Dorsolateral prefrontal cortex (tissue), 122 donors: ENCODE measurements at places on chromosomes 11 and 22. TPM values are rescaled to one million over a fixed set of nuclear protein-coding genes. Genes with fewer than 3 reads are reported as not detected.

- DNase-seq = no peak
Observed at GRCh38 chr11:107564877-107565218, 687 bp downstream of the ALKBH8 start.

DNA sequence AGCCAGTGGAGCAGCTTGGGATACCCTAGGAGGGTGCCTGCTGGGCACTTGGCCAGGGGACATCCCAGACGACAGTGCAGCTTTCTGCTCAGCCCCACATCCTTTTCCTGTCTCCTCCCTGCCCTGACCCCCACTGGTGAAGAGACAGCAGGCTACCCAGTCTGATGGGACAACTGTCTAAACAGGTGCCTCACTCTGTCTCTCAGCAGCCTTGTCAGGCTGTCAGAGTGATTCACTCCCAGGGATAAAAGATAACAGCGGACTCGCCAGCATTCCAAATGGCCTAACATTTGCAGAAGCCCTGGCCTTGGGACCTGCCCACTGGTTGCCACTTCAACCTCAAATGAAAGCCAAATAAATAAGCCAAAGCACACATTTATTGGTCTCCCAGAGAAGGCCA is 318.6 kb upstream of the PLET1 start:
- DNase-seq = no peak

DNA sequence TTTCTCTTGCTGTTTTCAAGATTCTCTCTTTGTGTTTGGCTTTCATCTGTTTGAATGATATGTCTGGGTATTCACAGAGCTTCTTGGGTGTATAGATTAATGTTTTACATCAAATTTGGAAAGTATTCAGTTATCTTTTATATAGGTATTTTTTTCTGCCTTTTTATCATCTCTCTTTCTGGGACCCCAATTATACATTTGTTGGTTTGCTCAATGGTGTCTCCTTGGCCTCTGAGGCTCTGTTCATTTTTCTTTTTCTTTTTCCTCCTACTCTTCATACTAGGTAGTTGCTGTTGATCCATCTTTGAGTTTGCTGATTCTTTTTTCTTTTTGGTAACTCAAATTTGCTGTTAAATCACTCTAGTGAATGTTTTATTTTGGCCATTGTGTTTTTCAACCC is 14.3 kb downstream of the PLAAT5 start:
- DNase-seq = no peak

DNA sequence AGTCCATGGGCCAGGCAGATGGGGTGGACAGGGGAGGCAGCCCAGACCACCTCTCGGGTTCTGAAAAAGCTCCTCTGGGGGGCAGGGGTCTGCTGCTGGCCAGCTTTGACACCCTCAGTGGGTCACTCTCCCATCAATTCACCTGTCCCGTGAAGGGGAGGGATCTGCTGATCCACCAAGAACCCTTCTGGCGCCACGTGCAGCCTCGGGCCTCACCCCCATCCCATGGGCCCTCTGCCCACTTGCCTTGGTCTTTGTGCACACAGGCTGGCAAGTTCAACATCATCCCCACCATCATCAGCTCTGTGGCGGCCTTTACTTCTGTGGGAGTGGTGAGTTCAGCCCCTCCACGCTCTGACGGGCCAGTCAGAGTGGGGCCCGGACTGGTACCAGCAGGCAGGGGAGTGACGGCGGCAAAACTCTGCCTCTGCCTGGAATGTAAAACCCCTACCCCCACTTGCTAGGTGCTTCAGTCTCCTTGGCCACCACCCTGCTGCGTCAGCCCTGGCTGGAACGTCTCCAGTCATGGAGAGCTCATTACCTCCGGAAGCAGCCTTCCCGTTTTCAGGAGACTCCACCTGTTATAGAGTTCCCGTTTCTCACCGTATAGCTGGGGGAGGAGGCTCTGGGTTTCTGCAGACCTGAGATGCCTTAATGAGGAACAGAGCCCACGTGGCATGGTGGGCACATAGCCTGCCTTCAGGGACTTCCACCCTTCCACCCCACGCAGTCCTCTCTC is 12.7 kb downstream of the PRG3 start:
- no peak for DNase-seq

DNA sequence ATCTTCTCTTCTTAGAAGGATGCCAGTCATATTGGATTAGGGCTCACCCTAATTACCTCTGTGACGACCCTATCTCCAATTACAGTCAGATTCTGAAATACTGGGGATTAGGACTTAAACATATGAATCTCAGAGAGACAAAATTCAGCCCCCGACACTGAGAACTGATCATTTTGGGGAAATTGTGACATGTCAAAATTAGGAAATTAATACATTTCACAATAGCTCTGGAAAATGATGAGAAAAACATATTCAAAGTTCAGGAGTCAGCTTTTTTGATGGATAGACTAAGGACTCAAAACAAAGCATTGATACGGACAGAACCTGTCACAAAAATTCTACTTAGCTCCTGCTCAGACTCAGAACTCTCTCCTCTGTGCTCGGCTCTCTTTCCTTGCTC is 40.8 kb downstream of the COMMD9 start:
- no peak for DNase-seq

The IGLL1 gene
- total RNA-seq = not detected

The CHRDL2 gene
- 0.31 TPM for total RNA-seq

The UPK3A gene
- not detected for total RNA-seq

DNA sequence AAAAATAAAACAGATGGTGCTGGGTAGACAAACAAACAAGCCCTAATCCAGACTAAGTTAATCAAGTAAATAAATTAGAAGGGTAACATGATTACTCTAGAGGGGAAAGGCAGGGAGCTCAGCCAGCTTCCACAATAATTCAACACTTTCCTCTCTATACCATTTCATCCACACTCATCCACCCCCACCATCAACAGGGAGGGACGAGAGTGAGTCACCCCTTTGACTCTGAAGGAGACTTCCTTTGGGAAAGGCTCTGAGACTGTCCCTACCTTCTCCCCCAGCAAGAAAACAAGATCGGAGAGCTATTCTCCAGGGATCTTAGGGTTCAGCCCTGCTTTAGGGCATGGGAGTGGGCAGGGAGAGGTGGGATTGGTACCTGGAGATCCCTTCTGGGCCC is 33.1 kb downstream of the TRIM66 start:
- no peak for DNase-seq

DNA sequence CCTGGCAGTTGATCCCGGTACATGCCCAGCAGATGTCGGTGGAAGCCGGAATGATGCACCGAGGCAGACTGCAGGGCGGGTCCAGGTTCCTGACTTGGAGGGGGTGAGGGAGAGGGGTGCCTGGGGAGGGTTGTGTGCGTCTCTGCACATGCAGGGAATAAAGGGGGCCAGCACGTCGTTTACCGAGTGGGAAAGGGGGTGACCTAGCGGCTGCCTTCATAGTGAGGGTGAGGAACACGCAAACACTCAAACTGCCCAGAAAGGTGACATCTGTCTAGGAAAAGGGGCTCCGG is 801.7 kb downstream of the TBC1D22A start:
- DNase-seq = no peak

GRCh38 chr22:41830174-41830573 is 2.7 kb upstream of the SREBF2 start:
- DNase-seq = no peak

DNA sequence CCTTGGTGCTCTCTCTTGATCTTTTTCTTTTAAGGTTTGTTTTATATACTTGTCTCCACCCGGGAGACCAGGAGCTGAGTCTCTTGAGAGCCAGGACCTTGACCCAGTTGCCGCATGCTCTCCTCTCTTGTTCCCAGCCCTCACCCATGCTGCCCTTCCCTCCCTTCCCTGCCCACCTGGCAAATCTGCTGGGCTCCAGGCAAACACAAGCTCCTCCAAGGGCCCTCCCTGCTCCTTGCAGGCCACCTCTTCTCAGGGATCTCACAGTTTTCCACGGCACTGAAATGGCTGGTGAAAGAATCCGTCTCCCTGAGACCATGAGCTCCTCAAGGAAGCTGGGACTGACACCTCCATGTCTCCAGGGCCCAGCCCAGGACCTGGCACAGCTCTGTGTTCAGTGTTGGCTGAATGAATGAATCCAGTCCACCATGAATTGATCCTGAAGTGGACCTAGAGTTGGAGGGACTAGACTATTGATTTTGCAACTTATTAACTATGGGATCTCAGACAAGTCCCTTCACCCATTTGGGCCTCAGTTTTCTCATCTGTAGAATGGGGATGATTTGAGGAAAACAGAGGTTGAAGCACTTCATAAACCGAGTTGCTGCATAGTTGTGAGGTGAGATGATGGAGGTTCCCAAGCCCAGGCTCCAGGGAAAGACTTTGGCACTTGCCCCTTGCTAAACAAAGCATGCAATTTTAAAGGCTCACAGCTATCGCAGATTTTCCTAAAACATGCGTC is 25.1 kb upstream of the FBLN1 start:
- DNase-seq = no peak

The KLHDC7B gene
- total RNA-seq = not detected

DNA sequence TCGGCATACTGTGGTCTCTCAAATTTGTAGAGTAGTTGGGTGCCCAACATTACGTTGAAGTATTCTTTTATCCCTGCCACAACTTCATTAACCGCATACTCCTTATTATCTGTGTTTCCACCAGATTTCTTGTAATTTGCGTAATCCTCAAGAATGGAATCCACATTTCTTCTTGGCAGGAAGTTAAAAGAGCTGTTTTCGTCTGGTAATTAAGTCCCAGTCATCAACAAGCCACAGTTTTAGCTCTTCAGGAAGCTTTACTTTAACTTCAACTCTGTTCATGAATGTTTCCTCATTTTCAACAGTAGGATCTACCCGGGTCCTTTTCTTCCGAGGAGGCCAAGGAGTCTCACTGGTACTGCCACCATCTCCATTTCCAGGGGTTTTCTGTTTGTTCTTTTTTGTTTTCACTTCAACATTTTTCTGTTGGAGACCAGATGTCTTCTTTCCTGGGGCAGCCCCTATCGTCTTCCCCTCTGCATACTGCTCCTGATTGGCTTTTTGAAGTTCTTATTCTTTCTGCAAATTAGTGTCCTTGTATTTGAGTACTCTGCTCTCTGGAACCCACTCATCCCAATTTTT is 30.3 kb downstream of the PDE3B start:
- no peak for DNase-seq

- DNase-seq = no peak
Observed at GRCh38 chr11:91967691-91968045, 256.9 kb upstream of the FAT3 start.

DNA sequence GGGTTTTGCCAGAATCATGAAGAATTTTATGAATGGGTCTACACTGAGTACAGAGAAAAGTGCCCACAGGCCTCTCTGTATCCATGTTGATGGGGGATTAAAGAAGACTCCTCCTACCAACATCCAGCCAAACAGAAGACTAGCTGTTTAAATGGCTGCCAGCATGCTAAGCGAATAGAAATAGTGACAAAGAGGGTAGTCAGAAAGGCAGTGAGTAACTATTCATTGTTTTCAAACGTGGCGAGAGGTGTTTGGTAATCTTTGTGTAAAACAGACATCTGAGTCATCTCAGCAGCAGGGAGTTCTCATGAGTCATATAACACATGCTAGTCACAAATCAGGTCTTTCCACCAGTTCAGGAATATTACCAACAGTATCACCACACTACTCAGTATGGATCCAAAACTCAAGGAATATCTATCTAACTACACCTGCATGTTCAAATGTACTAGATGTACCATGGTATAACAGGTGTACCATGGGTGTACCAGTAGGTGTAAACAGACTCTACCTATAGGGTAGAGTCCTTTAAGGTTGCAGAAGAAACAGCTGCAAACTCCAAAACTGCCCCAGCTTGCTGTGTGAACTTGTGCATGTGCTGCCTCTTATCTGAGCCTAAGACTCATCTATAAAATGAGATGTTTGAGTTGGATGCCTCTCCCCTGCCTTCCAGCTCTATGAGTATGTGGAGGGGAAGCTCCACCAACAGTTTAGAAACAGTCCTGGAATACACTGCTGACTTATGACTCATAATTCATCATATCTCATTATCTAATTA is 82.0 kb downstream of the SLC1A2 start:
- DNase-seq = no peak

DNA sequence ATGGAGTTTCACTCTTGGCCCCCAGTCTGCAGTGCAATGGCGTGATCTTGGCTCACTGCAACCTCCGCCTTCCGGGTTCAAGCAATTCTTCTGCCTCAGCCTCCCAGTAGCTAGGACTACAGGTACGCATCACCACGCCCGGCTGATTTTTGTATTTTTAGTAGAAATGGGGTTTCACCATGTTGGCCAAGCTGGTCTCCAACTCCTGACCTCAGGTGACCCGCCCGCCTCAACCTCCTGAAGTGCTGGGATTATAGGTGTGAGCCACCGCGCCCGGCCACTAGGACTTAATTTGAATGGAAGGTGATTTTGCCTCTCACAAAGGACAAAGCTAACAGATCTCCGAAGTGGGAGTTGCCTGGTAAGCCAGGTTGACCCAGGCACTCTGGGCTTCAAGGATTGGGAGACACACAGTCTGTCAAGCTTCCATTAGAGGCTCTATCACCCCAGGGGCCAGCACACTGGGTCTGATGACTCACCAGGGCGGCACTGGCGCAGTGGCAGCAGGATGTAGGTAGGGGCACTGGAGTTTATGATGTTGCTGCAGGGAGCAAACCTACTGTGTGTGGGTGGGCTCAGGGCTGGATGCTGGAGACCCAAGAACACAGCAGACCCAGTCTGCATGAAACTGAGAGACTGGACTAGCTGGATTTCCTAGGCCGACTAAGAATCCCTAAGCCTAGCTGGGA is 17.8 kb upstream of the KCTD14 start:
- no peak for DNase-seq

The SCO2 gene
- total RNA-seq = not detected

The KRTAP5-2 gene
- total RNA-seq = not detected

GRCh38 chr11:84211896-84212295 is 925.7 kb upstream of the CCDC90B start:
- DNase-seq = no peak

DNA sequence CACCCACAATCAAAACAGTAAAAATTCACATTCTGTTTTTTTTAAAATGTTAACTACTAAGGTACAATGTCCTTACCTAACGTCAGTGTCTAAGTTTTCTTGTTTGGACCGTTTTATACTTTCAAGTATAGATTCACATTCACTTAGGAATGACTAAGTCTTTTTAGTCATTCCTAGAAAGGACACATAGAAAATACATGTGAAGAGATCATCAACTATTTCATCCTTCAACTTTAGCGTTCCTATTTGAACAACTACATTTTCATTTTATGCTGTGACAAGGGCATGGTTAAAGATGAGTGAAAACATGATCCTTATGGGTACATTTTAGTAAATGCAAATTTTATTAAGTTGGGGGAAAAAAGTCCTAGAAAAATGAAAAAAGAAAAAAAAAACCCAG is 62.8 kb downstream of the DDX10 start:
- DNase-seq = no peak

The C22orf42 gene
- not detected for total RNA-seq

DNA sequence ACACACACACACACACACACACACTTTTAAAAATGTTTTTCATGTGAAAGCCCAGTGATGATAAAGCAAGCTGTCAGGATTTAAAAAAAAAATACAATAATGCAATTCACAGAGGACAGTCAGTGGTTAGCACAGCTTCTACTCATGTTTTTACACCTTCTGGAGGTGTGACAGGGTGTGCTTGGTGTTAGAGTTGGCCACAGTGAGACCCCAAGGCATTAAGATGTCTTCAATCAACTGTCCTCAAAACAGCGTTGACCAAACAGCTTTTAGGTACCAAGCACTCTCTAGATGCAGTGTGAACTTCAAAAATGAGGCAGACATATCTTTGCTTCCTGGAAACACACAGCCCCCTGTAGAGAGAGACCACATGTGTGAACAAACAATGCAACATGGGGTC is 166.4 kb upstream of the TBCEL start:
- DNase-seq = no peak

- no peak for DNase-seq
Observed at GRCh38 chr11:79019975-79020374, 420.9 kb downstream of the TENM4 start.

The RAPSN gene
- total RNA-seq = 0.71 TPM

GRCh38 chr11:92671081-92671480 is 298.4 kb upstream of the MTNR1B start:
- no peak for DNase-seq
